ENCODE measurements at places on chromosomes 2 and 18.

GRCh38 chr2:226754821-226755604, 44.6 kb downstream of the IRS1 start:
- DNase-seq, result peak; percentile 61

- no peak for DNase-seq
These were observed 68.2 kb upstream of the NRP2 start for GRCh38 chr2:205613970-205614559.

DNA sequence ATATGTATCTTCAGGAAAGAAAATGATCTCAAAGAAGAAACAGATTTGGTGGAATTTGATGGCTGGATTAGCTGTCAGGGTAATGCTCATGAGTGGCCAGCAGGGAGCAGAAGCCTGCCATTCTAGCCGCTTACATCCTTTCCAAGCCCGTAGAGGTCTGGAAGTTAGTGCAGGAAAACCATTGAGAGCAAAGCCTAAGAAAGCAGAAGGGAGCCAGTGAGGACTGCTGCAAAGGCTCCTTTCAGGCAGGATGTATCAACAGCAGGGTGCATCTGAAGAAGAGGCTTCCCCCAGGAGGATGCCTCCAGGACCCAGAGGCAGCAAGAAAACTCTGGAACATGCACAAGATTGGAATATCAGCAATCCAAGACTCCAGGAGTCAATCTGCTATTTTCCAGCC, 22.9 kb upstream of the LBH start:
- peak; percentile 71 for DNase-seq

DNA sequence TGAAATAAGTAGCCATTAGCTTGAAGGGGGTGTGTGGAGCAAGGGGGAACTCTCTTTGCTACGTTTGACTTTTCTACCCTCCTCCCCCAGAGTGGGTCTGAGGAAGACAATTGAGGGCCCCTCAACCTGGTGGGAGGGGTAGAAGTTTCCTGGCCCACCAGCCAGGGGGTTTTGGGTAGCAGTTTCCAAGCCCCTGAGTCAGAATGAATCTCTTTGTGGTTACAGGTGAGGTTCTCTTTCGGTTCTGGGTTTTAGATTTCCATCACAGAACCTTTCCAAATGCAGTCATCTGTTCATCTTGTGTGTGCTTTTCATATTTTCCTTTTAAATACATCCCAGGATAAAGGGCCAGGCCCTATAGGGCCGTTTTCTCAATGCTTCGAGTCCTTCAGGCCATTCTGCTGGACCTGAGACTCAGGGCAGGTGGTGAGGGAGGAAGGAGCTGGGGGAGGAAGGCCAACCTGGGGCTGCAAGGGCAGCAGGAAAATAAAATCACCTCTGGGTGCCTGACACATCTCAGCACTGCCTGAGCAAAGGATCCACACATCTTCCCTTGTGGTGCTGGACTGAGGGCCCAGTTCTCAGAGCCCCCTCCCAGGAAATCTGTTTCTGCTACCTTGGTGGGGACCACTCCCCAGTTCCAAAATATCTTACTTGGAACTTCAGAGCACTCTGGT, 4.7 kb downstream of the LBH start:
- DNase-seq, result no peak

GRCh38 chr2:159053161-159054031, 85.0 kb downstream of the TANC1 start:
- peak; percentile 95 for DNase-seq

- no peak for DNase-seq
These were observed 41.2 kb upstream of the GORASP2 start for GRCh38 chr2:170887896-170888295.

GRCh38 chr2:175207741-175208438, 26.4 kb upstream of the ATP5MC3 start:
- DNase-seq, result no peak

DNA sequence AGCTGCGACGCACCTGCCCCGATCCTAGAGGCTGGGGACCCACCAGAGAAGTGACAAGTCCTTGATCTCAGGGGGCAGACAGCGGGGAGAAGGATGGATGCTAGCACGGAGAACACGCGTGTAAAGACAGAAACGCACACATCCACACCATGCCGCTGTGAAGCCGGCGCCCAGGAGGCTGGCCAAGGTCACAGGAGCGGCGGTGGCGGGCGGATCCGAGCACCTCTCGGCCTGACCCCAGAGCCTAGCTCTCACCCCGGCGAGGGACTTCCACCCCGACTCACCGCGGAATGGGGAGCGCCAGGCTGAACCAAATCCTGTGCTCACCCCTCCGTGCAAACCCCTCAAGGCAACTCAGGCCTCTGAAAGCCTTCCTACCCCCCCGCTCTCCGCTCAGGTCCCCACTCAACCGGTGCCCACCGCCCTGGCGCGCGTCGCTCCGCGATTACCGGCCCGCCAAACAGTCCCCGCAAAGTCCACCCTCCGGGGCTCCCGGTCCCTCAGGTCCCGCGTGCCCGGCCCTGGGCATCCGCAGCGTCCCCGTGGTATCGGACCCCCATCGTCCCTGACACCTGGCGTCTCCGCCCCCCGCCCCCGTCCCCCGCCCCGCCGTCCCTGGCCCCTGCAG, 460 bp upstream of the LRRFIP1 start:
- DNase-seq, result no peak

DNA sequence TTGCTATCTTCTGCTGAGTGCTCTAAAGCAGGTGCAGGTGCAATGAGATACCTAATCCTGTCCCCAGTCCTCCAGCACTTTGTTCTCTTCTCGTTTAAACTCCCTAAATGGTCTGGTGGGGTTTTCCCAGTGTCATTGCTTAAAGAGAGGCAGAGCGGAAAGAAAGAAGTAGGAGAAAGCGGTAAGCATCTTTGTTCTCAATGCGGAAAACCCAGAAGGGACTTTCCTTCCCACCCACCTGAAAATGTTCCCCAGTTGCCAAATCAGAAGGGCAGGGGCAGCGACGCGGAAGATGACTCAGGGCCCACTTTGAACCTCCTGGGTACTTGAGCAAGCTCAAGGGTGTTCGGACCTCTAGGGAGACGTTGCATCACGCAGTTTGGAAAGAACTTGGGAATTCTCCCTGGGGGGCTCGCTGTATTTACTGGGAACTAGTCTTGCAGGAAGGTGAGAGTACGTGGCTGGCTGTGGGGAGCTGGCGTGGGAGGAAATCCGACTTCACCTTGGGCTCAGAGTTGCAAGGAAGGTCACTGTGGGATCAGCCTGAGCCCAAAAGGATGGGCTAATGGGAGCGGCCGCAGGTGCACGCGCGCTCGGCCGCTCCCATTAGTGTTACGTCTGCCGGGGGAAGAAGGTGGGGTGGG, 589 bp upstream of the SGPP2 start:
- no peak for DNase-seq

GRCh38 chr18:12963069-12963468, 15.3 kb downstream of the SEH1L start:
- DNase-seq, result no peak

GRCh38 chr2:118667964-118668363, 179.5 kb downstream of the EN1 start:
- peak; percentile 40 for DNase-seq

DNA sequence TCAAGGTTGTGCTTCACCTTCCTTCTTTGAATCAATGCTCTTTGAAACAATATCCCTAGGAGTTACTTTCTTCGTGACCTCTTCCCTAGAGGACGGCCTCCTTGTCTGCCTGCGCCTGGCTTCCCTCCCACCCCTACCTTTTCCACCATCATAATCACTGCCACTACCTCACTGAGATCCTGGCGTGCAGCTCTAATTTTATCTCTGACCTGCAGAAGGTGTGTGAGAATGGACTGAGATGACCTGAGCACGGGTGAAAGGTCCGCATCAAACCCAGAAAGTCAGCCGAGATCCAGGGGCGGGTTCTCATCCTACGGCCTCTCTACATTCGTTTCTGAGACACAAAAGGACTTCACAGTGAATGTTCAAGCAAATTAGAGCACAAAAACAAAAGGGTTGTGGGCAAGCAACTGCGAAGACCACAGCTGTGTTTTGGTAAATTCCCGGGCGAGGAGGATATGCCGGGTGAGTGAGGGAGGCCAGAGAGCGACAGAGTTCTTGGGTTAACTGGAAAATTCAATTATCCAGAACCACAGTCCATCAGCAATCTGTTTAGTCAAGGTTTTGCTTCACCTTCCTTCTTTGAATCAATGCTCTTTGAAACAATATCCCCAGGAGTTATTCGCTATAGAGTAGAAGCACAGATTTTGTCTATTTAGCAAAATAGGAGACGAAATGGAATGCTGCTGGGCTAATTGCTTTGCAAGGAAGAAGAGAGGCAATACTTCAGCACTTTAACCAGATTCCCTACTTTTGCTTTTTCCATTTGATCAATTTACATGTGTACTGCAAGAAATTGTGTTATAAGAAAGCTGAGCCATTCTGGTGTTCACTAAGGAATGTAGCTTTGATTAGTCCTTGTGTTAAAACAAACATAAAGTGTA, 212.6 kb downstream of the ACKR3 start:
- no peak for DNase-seq

- no peak for DNase-seq
These were observed 60.6 kb downstream of the CCDC74A start for GRCh38 chr2:131588152-131588873.

DNA sequence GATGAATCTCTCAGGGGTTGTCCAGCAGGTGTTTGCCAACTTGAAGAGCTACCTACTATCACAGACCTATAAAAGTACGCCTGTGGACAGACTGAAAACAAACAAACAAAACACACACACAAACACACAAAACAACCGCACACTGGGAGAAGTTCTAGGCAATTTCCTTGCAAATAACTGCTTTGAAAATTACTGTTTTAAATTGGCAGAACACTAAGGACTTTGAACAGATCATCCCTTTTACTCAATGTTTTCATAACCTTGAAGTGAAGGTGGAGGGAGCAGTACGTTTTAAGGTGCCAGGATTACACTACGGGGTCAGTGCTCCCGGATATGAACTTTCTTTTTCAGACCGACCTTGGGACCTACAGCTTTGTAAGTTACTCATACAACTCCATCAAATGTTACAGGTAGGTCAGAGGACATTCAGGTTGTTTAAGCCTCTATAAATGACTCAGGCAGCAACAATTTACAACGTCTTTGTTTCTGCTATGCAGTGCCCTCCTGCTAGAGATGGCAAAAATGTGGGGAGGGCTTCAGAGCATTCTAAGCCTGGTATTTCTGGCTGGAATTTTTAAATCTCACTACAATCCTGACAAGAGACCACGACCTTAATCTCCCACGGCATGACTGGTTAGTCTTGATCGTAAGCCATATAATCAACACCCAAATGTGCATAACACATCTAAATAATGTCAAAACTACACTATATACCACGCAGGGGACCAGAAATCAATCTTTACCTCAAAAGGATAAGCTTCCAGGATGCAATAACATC, 1.4 kb upstream of the SLC20A1 start:
- DNase-seq, result no peak

DNA sequence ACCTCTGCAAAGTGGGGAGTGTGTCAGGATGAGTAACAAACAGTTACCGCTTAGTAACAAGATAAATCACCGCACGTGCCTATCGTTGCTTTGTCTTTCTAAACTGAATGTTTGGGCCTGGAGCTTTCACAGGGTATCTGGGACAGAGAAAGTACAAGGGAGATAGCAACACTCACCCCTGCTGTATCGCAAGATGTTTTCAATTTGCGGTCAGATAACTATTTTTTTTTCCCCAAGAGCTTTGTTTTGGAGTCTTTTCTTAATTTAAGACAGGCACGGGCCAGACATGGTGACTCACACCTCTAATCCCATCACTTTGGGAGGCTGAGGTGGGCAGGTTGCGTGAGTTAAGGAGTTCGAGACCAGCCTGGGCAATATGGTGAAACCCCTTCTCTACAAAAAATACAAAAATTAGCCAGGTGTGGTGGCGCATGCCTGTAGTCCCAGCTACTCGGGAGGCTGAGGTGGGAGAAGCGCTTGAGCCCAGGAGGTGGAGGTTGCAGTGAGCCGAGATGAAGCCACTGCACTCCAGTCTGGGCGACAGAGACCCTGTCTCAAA, 146.6 kb downstream of the GBX2 start:
- DNase-seq, result peak; percentile 67

- no peak for DNase-seq
These were observed 33.6 kb downstream of the WDSUB1 start for GRCh38 chr2:159252905-159253304.

DNA sequence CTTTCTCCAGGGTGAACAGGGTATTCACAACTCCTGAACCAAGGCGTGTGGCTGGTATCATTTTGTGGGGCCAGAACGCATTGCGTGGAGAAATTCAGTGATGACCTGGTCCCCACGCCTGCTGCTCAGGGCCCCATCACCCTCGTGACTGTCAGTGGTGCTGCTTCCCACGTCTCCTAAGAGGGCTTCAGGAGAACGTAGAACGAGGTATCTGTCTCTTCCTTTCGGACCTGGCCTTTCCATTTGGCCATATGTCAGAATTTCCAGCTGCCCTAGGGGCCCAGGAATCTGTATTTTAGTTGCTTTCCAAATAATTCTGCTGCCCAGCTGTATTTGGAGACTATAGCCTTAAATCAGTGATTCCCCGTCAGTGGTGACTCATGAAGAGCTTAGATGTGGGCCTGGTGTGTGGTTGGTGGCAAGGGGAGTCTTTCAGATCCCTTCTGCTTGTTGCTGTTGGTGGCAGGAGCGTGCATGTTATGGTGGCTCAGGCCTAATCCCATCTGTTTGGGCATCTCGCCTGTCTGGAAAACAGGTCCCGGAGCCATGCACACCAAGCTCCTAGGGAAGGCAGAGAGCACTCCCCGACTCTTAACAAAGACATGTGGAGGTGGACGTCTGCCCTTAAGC, 56.4 kb downstream of the NPAS2 start:
- peak; percentile 39 for DNase-seq

DNA sequence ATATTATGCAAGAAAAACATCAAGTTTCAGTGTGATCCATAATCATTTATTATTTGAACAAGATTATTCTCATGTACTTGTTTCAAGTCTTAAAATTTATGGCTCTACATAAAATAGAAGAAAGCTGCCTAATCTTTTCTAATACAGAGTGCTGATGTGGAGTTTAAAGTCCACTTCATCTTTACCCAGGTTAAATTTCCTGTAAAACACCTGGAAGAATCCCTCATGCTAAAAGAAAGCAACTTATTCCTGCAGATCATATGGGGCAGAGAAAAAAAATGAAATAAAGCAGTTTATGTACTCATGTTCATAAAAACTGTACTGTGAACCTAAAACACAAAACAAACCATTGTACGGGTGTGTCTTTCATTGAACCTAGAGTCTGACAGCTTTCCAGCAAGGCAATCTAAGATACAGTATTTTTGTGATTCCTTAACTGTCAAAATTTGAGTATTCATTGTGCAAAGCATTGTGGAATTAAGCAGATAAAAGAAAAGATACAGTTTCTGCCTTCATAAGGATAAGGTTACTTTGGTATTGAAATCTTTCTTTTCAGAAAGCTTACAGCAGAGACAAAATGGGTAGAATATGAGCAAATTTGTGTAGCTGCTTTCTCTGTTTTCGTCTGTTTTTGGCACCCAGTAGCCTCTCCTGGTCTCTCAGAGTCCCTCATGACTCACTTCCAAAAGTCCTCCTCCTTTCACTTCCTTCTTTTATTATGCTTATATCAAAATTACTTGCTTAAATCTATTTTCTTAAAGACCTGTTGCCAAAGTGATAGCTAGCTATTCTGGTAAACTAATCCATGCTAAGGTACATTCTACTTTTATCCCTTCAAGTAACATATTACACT, 26.9 kb upstream of the GLS start:
- DNase-seq, result peak; percentile 11

All from fibroblast of skin of right quadriceps (primary cell).